ENCODE measurements at places on chromosomes 11 and 22.

GRCh38 chr11:56700914-56701485 lies 2.1 kb downstream of the OR9G1 start:
- H3K36me3 ChIP-seq = no peaks in the 10 kb centered on the region
- no peaks in the 10 kb centered on the region for H3K27me3 ChIP-seq
- DNase-seq = no peak

GRCh38 chr11:117973503-117973860 lies 12.7 kb upstream of the IL10RA start:
- no peak for DNase-seq
- H3K36me3 ChIP-seq = no peaks in the 10 kb centered on the region
- no peak overlapping the region for H3K4me3 ChIP-seq
- no peaks in the 10 kb centered on the region for H3K4me1 ChIP-seq
- H3K27me3 ChIP-seq = no peaks in the 10 kb centered on the region

DNA sequence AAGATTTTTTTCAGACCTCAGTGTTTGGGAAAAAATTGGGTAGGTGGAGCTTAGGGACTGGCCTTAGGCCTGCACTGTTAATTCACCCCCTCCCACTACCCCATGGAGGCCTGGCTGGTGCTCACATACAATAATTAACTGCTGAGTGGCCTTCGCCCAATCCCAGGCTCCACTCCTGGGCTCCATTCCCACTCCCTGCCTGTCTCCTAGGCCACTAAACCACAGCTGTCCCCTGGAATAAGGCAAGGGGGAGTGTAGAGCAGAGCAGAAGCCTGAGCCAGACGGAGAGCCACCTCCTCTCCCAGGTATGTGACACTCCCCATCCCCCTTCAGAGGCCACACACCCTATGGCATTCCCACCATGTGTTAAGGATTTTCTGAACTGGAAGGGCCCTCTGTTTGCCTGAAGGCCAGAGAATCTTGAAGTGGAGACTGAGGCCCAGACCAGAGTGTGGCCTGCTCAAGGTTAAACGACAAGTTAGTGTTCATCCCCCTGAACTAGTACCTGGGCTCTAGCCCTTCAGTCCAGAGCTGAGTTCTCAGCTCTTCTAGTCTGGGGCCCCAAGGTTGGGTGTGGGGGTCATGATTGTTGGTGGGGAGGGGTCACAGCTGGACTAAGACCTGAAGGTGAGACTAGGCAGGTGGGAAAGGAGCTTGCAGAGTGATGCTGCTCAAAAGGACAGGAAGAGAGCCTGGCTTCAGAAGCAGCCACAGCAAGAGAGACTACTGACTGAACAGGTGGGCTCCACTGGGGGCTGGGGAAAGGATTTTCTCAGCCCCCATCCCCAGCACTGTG lies 2.3 kb upstream of the FOLR1 start:
- no peak for DNase-seq
- H3K27ac ChIP-seq = no peak overlapping the region
- no peaks in the 10 kb centered on the region for H3K36me3 ChIP-seq
- no peaks in the 10 kb centered on the region for H3K4me1 ChIP-seq

DNA sequence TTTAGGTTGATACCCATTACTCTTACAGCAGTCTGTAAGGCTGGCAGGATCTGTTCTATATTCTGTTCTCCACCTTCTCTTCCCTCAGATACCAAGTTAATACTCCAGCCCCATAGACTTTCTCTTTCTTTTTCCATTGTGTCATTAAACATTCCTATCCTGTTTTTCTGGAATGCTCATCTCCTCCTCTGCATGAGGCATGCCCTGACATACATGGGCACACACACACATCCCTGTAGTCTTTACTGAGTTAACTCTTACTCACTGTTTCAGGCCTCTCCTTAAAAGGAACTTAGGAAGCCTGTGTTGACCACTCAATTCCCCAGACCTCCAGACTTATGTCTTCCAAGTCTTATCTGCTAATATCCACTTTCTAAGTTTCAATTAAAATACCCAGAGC lies 476.8 kb downstream of the METTL15 start:
- H3K4me1 ChIP-seq = no peaks in the 10 kb centered on the region
- H3K27ac ChIP-seq = no peak overlapping the region
- no peaks in the 10 kb centered on the region for H3K27me3 ChIP-seq
- H3K4me3 ChIP-seq = no peak overlapping the region
- no peaks in the 10 kb centered on the region for H3K36me3 ChIP-seq

DNA sequence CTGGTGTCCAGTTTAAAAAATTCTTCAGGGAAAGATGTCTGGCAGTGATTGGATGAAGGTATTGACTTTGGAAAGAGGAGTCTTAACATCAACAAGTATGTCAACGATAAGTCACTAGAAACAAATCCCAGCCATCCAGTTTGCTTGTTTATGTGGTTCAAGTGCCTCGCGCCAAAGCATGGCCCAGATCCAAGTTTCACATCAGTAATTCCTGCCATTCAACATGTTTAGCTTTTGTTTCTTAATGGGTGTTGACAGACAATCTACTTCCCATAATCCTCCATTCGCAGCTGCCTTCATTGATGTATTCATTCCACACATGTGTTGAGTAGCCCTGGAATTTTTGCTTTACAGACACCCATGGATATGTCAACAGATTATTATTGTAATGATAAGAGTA lies 77.8 kb downstream of the UBASH3B start:
- H3K27me3 ChIP-seq = peaks cover 1% of the 10 kb centered on the region
- H3K36me3 ChIP-seq = no peaks in the 10 kb centered on the region
- H3K4me3 ChIP-seq = no peak overlapping the region
- no peaks in the 10 kb centered on the region for H3K4me1 ChIP-seq

All from psoas muscle (tissue), 8 donors.